ENCODE measurements at places on chromosomes 3 and 15. TPM values are rescaled to one million over a fixed set of nuclear protein-coding genes. Genes with fewer than 3 reads are reported as not detected.

Gene TM4SF1
- total RNA-seq: 24.5 TPM

Gene CELSR3
- total RNA-seq: 4.7 TPM

Gene PCBP4
- total RNA-seq: 32.3 TPM

Gene ZCWPW2
- total RNA-seq: not detected

Gene CTXN2
- total RNA-seq: not detected

Gene TRANK1
- total RNA-seq: 2.9 TPM

Gene CSK
- total RNA-seq: 44.2 TPM

Gene UQCC5
- 29.5 TPM for total RNA-seq

Data from lower leg skin (tissue), 4 donors.